Peyer's patch (tissue), 4 donors: ENCODE measurements at places on chromosomes 5 and 9. TPM values are rescaled to one million over a fixed set of nuclear protein-coding genes. Genes with fewer than 3 reads are reported as not detected.

GRCh38 chr9:71549023-71549422 is 219.3 kb downstream of the CEMIP2 start:
- H3K4me1 ChIP-seq, result no peaks in the 10 kb centered on the region
- H3K27ac ChIP-seq, result no peak overlapping the region
- no peak for DNase-seq
- no peaks in the 10 kb centered on the region for H3K27me3 ChIP-seq

DNA sequence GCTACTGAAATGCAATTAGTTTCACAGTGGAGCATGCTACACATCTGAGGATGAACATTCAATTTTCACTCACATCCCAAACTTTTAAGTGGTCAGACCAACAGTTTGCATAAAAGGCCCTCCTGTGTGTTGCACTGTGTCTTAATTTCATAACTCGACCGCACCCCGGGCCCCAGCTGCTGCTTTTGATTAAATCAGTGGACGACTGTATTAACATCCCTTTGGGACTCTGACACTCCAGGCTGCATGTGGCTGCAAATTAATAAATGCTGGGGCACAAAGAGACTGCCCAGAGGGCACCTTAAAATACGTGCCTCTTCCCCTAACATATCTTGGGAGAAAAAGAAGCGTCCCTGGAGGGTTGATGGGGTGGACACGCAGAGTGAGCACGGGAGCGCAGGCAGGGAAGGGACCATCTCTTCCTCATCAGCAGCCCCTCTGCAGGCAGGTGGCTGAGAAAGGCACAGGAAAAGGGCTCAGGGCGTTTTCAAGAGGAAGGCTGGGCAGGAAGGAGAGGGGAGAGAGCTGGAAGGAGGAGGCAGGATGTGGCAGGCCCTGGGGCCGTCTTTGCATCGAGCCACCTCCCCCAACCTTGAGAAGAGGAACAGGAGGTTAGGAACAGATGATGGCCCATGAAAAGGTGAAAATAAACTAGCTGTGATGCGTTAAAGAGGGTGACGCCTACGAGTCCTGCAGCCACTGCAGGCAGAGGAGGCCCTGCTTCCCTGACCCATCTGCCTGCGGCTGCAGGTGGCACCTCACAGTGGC is 18.6 kb downstream of the MED10 start:
- no peak overlapping the region for H3K27ac ChIP-seq
- no peaks in the 10 kb centered on the region for H3K4me1 ChIP-seq
- no peaks in the 10 kb centered on the region for H3K36me3 ChIP-seq

Gene FEM1C
- 17.3 TPM for total RNA-seq

DNA sequence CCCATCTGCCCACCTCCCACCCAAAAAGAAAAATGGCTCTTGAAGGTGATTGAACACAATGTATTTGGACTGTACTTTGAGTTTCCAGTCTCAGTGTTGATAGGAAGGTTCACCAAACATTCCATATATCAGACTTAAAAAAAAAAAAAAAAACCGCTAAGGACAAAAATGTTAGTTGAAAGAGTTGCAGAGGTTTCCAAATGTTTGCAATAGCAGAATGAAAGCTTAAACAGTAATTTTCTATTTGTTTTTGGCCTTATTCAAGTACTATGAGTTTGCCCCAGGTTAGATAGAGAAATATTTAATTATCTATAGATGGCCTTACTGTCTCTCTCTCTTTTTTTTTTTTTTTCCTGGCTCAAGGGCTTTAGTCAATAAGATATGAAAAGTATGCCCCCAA is 6.1 kb downstream of the LRRTM2 start:
- no peak for DNase-seq
- no peak overlapping the region for H3K27ac ChIP-seq
- H3K36me3 ChIP-seq, result no peaks in the 10 kb centered on the region
- no peaks in the 10 kb centered on the region for H3K4me1 ChIP-seq

DNA sequence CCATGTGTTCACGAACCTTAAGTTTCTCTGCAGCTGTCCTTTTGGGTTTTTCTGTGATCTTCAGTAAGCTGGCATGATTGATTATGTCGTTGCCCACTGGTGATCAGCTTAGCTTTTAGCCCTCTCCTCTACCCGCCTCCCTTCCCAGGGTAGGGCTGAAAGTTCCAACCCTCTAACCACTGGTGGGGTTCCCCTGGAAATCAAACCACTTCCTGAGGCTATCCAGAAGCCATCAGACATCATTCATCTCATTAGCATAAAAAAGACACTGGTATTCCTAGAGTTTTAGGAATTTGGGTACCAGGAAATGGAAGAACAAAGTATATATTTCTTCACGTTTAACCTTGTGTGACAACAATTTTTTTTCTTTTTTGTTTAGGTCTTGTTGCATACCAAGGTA is 29.8 kb downstream of the SPIN1 start:
- no peak overlapping the region for H3K4me3 ChIP-seq
- no peak overlapping the region for H3K27ac ChIP-seq
- no peaks in the 10 kb centered on the region for H3K36me3 ChIP-seq
- no peak for DNase-seq
- no peaks in the 10 kb centered on the region for H3K27me3 ChIP-seq
- no peaks in the 10 kb centered on the region for H3K4me1 ChIP-seq

Gene ANKRD20A1
- 3.5 TPM for total RNA-seq

GRCh38 chr5:65199993-65200675 is 281.6 kb downstream of the ADAMTS6 start:
- no peak overlapping the region for H3K4me3 ChIP-seq
- no peak for DNase-seq

- no peak overlapping the region for H3K27ac ChIP-seq
- H3K36me3 ChIP-seq, result no peaks in the 10 kb centered on the region
- no peaks in the 10 kb centered on the region for H3K4me1 ChIP-seq
- H3K4me3 ChIP-seq, result no peak overlapping the region
- no peak for DNase-seq
Measured at GRCh38 chr9:111527347-111527746, 2.4 kb downstream of the ZNF483 start.

DNA sequence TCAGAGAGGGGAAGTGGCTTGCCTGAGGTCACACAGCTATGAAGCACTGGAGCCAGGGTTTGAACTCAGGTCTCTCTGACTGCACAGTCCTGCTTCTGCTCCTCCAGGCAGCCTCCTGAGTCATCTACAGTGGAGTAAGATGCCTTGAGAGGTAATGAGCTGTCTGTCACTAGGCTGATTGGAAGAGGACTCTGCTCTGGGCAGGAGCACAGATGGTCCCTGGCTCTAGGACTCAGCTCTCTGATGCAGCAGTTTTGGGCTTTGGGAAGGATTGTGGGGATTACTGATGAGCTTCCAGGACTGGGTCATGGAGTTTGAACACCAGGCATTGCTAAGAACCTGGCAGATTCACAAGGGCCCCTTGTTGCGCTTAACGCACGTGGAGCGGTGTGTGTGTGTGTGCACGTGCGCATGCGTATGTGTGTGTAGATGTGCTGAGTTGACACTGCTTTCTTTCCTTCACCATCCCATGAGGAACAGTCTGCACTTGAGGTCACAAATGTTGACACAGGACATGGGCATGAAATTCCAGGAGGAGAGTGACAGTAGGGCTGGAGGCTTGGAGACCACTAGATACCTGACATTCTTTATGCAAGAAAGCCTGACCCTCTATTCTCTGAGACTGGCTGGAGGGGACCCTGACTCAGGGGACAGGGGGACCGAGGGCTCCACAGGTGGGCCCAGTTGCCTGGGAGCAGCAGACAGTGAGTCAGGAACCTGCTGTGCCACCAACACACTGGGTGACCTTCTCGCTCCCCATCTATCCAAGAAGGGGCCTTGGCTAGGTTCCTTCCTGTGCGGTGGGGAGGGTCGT is 170.5 kb downstream of the RGS3 start:
- H3K4me1 ChIP-seq, result no peaks in the 10 kb centered on the region
- no peak overlapping the region for H3K27ac ChIP-seq
- H3K36me3 ChIP-seq, result no peaks in the 10 kb centered on the region
